ENCODE measurements at places on chromosomes 1 and 21. TPM values are rescaled to one million over a fixed set of nuclear protein-coding genes. Genes with fewer than 3 reads are reported as not detected.

DNA sequence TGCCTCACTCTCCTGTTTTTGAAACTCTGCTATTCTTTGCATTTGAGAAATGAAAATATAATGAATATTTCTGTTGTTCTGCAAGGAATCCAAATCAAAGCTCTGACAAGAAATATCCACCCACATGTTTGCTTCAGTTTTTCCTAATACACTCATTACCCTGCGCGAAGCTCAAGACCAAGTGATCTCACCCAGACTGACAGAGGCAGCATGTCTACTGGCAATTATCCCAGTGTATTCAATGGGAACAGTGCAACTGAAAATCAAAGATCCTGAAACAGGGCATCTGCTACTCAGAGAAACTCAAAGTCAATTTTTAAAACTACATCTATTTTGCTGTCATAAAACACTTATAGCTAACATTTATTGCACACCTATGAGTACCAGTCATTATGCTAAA, 321.0 kb upstream of the LRRC7 start:
- no peaks in the 10 kb centered on the region for H3K4me1 ChIP-seq
- no peak for DNase-seq
- H3K27me3 ChIP-seq = no peaks in the 10 kb centered on the region
- H3K4me3 ChIP-seq = no peak overlapping the region
- H3K36me3 ChIP-seq = no peaks in the 10 kb centered on the region

CRYAA gene
- total RNA-seq = not detected

- no peak overlapping the region for H3K27ac ChIP-seq
- H3K36me3 ChIP-seq = peaks cover 5% of the 10 kb centered on the region
- H3K27me3 ChIP-seq = no peaks in the 10 kb centered on the region
- H3K4me1 ChIP-seq = peaks cover 34% of the 10 kb centered on the region
- no peak overlapping the region for H3K4me3 ChIP-seq
- no peak for DNase-seq
These were observed 42.2 kb upstream of the SELENON start for GRCh38 chr1:25757846-25758185.

DNA sequence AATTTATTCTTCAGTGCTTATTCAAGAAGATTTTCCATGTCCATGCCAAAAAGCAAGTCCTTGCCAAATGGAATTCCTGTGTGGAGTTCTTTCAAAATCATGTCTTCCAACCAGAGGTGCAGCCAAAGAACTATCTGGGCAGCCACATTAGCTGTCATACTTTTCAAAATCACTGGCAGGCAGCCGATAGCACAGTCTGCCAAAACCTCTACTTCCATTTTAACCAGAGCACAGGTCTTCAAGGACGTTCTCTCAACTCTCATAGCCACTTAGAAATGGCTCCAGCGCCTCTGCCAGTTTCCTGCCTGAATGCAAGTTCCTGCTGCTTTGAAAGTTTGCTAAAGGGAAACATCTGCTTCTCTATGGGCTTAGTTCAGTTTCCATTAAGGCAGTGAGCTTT, 975.7 kb upstream of the ADGRL4 start:
- no peaks in the 10 kb centered on the region for H3K4me1 ChIP-seq
- DNase-seq = no peak
- no peaks in the 10 kb centered on the region for H3K27me3 ChIP-seq
- no peaks in the 10 kb centered on the region for H3K36me3 ChIP-seq
- H3K4me3 ChIP-seq = no peak overlapping the region
- H3K27ac ChIP-seq = no peak overlapping the region

- no peaks in the 10 kb centered on the region for H3K27me3 ChIP-seq
- no peak for DNase-seq
- H3K27ac ChIP-seq = no peak overlapping the region
- H3K4me3 ChIP-seq = no peak overlapping the region
These were observed 17.0 kb downstream of the MX2 start for GRCh38 chr21:41378849-41379248.

DNA sequence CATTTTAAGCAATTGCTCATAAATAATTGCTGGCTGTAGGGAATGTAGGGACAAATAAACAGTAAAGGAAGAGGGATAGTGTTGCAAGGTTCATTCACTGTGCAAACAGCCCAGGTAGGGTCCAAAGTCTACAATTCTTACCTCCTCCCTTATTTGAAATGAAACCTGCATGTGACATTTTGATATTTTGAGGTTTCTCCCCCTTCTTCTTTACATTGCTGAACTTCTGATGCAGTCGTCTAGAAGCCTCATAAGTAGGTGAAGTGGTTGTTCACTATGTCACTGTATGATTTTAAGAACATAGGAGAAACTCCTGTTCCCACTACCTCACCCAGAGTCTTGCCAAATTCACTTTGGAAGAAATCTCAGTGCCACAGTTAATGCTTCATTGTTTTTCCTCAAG, 16.1 kb downstream of the F5 start:
- no peaks in the 10 kb centered on the region for H3K27me3 ChIP-seq
- no peak overlapping the region for H3K4me3 ChIP-seq
- H3K4me1 ChIP-seq = peaks cover 32% of the 10 kb centered on the region
- no peak for DNase-seq

CD244 gene
- total RNA-seq = 0.14 TPM

SLC30A2 gene
- not detected for total RNA-seq

DNA sequence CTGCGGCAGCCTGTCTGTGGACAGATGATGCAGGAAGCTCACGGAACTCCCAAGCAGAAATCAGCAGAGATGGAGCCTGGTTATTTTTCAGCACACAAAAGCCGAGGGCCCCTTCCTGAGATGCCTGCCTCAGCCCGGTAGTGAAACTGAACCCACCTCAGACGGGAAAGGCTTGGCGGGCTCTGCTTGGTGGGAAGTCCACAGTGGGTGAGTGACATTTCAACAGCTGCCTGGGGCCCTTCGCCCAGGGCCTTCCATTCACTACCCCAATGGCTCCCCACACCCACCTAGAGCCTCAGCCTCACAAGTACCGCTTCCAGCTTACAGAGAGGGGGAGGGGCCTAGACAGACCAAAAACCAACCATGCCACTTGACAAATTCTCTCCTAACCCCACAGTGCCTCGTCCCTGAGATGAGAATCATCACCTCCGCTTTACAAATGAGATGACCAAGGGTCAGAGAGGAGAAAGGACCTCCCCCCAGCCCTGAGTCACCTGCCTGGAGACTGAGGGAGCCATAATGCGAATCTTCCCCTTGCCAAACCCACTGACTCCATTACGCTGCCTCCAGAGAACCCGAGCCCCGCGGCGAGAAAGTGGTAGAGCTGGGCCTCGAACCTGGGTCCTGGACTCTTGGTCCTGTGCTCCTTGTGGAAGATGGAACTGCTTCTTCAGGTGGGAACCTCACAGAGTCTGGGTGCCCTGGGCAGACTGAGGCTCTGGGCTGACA, 3.4 kb upstream of the ECE1 start:
- peak; percentile 93 for DNase-seq
- peaks cover 23% of the 10 kb centered on the region for H3K36me3 ChIP-seq
- H3K27ac ChIP-seq = peak overlapping the region; percentile 97
- H3K27me3 ChIP-seq = no peaks in the 10 kb centered on the region
- H3K4me1 ChIP-seq = peaks cover 86% of the 10 kb centered on the region

ATP1A4 gene
- not detected for total RNA-seq

DNA sequence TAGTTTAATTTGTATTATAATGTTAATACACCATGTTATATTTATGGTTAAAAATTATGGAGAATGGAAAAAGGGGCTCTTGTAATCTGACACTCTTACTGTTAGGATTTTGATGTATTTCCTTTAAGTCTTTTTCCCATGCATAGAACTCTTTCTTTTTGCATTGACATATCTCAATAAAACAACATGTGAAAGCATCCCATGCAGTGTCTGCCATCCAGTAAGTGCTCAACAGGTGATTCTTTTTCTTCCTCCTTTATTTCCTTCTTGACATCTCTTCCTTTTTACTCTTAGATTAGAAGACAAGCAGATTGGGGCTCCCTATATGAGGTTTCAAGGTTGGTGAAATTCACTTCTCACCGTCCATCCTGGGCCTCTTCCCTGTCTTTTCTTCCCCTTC, 2.8 kb downstream of the NEXN start:
- no peak overlapping the region for H3K4me3 ChIP-seq
- H3K4me1 ChIP-seq = peaks cover 9% of the 10 kb centered on the region
- peaks cover 16% of the 10 kb centered on the region for H3K27me3 ChIP-seq
- no peak overlapping the region for H3K27ac ChIP-seq
- H3K36me3 ChIP-seq = peaks cover 4% of the 10 kb centered on the region
- no peak for DNase-seq

SYT6 gene
- not detected for total RNA-seq

DNA sequence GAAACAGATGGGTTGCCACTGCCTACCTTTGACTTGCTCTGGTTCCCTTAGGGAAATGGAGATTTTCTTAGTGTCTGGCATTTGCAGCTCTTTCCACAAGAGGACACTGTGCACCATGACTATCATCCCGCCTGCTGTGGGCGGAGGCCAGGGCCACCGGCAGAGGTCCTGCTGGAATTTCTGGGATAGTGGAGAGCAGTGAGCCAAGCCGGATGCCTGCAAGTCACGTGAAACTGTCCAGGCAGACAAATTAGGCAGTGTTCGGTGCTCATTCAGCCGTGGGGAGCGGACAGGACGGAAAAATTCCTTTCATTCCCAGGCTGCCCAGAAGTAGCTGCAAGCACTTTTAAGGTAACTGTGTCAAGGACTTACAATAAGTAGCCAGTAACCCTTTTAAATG, 43.4 kb downstream of the IGSF5 start:
- H3K27ac ChIP-seq = no peak overlapping the region
- no peaks in the 10 kb centered on the region for H3K4me1 ChIP-seq
- no peaks in the 10 kb centered on the region for H3K36me3 ChIP-seq
- no peaks in the 10 kb centered on the region for H3K27me3 ChIP-seq
- DNase-seq = no peak
- no peak overlapping the region for H3K4me3 ChIP-seq

DNA sequence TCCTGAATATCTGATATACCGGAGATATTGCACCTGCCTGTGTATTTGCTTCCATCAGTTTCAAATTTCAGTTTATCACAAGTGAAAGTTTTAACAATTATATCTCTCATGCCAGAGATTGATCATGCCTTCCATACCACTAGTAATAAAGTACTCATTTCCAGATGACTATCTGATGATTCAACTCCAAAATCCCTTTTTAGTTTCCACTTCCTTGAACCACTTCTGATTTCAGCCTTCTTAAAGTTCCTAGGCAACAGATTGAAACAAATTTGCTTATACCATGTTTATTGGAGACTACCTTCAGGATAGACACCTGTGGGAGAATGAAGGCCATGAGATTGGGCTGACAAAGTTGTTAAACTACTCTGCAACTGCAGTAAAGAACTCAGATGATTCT, 21.5 kb upstream of the COL11A1 start:
- no peak overlapping the region for H3K27ac ChIP-seq
- H3K4me1 ChIP-seq = no peaks in the 10 kb centered on the region
- no peak for DNase-seq

GRCh38 chr21:36132696-36133095, 2.2 kb upstream of the CBR3 start:
- H3K27ac ChIP-seq = no peak overlapping the region
- H3K36me3 ChIP-seq = peaks cover 2% of the 10 kb centered on the region
- H3K4me3 ChIP-seq = no peak overlapping the region
- H3K4me1 ChIP-seq = peaks cover 23% of the 10 kb centered on the region
- no peaks in the 10 kb centered on the region for H3K27me3 ChIP-seq

- H3K4me3 ChIP-seq = no peak overlapping the region
- no peak for DNase-seq
- H3K27ac ChIP-seq = no peak overlapping the region
- H3K27me3 ChIP-seq = peaks cover 5% of the 10 kb centered on the region
These were observed 33.9 kb downstream of the OLFML2B start for GRCh38 chr1:161989786-161990185.

- no peaks in the 10 kb centered on the region for H3K36me3 ChIP-seq
- H3K27ac ChIP-seq = no peak overlapping the region
- H3K27me3 ChIP-seq = no peaks in the 10 kb centered on the region
- H3K4me3 ChIP-seq = no peak overlapping the region
- H3K4me1 ChIP-seq = peaks cover 18% of the 10 kb centered on the region
These were observed 163.4 kb downstream of the TRIM33 start for GRCh38 chr1:114347431-114348209.

GRCh38 chr21:31363720-31364119, 19.7 kb upstream of the TIAM1 start:
- H3K4me3 ChIP-seq = peak overlapping the region; percentile 1
- no peaks in the 10 kb centered on the region for H3K27me3 ChIP-seq
- H3K27ac ChIP-seq = peak overlapping the region; percentile 37
- H3K4me1 ChIP-seq = peaks cover 50% of the 10 kb centered on the region
- DNase-seq = no peak

LAMC2 gene
- total RNA-seq = 0.21 TPM

- peaks cover 49% of the 10 kb centered on the region for H3K4me1 ChIP-seq
- H3K27me3 ChIP-seq = no peaks in the 10 kb centered on the region
- peak overlapping the region; percentile 86 for H3K27ac ChIP-seq
These were observed 164.0 kb downstream of the RUNX1 start for GRCh38 chr21:34885125-34885524.

MARK1 gene
- total RNA-seq = not detected

ENAH gene
- 0.62 TPM for total RNA-seq

GRCh38 chr1:115729756-115730155, 38.8 kb downstream of the CASQ2 start:
- H3K4me1 ChIP-seq = no peaks in the 10 kb centered on the region
- H3K36me3 ChIP-seq = no peaks in the 10 kb centered on the region
- no peak overlapping the region for H3K4me3 ChIP-seq
- H3K27ac ChIP-seq = no peak overlapping the region

GRCh38 chr1:228851618-228852017, 116.3 kb downstream of the RHOU start:
- no peak overlapping the region for H3K4me3 ChIP-seq
- H3K4me1 ChIP-seq = no peaks in the 10 kb centered on the region
- no peak overlapping the region for H3K27ac ChIP-seq

PLEKHA6 gene
- total RNA-seq = 0.86 TPM

DNA sequence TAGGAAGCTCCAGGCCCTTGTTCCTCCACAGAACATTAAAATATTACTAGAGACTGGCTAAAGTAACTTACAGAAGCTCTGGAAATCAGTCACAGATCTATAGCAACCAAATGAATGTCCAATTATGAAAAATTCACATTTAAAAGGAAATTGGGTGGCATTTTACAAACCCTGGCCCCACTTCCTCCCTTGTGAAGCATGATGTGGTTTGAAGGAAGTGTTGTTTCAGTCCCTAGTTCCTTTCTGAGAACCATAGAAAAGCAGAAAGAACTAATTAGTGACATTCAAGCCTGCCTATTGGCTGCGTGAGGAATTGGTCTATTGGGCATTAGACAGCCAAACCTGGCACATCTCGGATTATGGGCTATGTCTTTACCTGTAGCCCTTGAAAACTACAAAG, 649.7 kb upstream of the NEGR1 start:
- no peaks in the 10 kb centered on the region for H3K36me3 ChIP-seq
- H3K4me1 ChIP-seq = no peaks in the 10 kb centered on the region
- no peak overlapping the region for H3K4me3 ChIP-seq
- no peaks in the 10 kb centered on the region for H3K27me3 ChIP-seq

PYHIN1 gene
- 6.8 TPM for total RNA-seq

HSF2BP gene
- 1.5 TPM for total RNA-seq

LDLRAD2 gene
- total RNA-seq = 0.11 TPM

- H3K27ac ChIP-seq = peak overlapping the region; percentile 85
- peak; percentile 47 for DNase-seq
- H3K4me3 ChIP-seq = peak overlapping the region; percentile 69
- peaks cover 19% of the 10 kb centered on the region for H3K36me3 ChIP-seq
These were observed 25.5 kb downstream of the MAN1C1 start for GRCh38 chr1:25641931-25642573.

GRCh38 chr1:51753969-51754368, 124.6 kb downstream of the NRDC start:
- DNase-seq = no peak
- H3K4me1 ChIP-seq = peaks cover 13% of the 10 kb centered on the region
- no peak overlapping the region for H3K4me3 ChIP-seq
- no peak overlapping the region for H3K27ac ChIP-seq

- peak; percentile 77 for DNase-seq
- H3K27me3 ChIP-seq = peaks cover 3% of the 10 kb centered on the region
- peak overlapping the region; percentile 74 for H3K27ac ChIP-seq
- H3K4me1 ChIP-seq = peaks cover 79% of the 10 kb centered on the region
These were observed 2.7 kb downstream of the MAN1C1 start for GRCh38 chr1:25619101-25619890.
